ENCODE measurements at places on chromosomes 2 and 18. TPM values are rescaled to one million over a fixed set of nuclear protein-coding genes. Genes with fewer than 3 reads are reported as not detected.

DNA sequence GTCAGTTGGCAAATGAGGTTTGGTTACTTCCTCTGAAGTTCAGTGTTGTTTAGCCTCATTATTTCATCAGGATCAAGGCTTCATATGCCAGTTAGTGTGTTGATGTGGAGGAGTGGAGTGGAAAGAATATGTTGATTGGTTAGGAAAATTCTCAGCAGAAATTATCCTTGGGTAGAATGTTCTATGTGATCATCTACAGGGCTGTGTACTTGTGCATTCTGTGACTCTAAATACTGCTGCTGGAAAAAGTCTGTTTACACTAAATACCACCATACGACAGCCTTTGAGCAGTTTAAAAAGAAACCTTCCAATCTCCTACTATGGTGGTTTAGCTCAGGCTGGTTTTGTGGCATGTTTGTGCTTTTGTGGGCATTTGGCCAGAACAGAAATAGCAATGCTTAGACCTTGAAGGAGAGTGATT, 25.8 kb downstream of the CAB39 start:
- no peak for DNase-seq

DNA sequence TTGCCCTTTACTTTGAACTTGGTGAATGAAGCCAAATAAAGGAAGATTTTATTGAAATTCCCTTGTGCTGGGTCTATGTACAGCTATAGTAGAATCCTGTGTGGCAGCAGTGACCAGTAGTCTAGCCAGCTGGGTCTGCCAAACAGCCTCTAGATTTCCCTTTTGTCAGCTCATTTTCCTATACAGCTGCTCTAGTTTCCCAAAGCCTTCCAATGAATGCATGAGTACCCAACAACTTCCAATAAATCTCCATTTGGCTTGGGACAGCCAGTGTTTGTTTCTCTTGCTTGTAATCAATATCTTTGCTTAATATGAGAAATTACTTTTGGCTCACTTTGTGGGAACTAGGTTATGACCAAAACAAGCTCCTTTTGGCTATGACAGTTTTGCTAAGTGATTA, 43.6 kb downstream of the SCN9A start:
- no peak for DNase-seq

Gene TEX44
- not detected for polyA plus RNA-seq

Gene MAP3K2
- polyA plus RNA-seq: 28.5 TPM

- DNase-seq: no peak
Measured at GRCh38 chr2:36445185-36445866, 89.7 kb downstream of the CRIM1 start.

Gene TMEM178A
- polyA plus RNA-seq: 102 TPM

GRCh38 chr18:21672521-21673267, 31.9 kb downstream of the ABHD3 start:
- DNase-seq: peak; percentile 20

Gene NEU4
- polyA plus RNA-seq: 1.2 TPM

All from left kidney (tissue), 8 donors.